ENCODE measurements at places on chromosomes 6 and 20.

GRCh38 chr6:27502508-27503435 is 29.9 kb upstream of the ZNF184 start:
- peak; percentile 30 for DNase-seq

DNA sequence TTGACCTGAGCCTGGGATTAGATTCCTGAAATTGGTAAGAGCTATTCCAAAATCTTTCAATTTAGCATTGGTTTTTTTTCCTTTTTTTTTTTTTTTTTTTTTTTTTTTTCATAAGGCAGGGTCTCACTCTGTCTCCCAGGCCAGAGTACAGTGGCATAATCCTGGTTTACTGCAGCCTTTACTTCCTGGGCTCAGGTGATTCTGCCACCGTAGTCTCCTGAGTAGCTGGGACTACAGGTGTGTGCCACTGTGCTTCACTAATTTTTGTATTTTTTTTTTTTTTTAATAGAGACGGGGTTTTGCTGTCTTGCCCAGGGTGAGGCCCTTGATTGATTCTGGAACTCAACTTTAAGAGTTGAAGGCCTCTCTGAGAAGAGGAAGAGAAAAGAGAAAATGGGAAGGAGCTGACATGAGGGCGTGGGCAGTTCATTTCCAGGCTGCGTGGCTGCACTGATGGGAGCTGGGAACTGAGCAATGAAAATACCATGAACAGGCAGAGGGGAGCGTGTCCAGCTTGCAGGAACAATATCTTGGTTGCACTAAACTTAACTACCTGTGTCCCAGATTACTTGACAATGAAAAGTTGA is 24.6 kb downstream of the KDM1B start:
- DNase-seq, result no peak

DNA sequence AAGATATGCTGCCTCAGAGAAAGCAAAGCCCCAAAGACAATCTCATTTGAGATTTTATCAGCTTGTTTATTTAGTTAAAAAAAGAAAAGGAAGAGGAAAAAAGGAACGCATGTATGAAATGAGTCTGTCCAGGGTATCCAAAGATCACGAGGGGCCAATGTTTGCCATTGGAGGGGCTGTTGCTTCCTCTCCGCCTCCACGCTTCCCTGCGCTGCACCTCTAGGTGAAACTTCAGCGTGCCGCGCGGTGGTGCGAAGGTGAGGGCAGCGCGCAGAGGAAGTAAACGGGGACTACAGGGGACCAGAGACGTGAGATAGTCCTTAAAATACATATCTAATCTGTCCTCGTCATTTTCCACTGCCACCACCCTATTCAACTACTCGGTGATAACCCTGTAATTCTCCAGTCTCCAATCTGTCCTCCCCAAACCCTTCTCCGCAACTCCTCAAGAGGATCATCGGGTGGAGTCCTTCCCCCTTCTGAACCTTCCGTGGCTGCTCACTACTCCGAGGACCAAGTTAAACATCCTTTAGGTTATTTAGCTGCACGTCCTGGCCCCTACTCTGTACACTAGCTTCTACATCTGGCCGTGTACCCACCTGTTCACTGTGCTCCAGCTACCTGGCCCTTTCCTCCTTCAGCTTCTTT is 1.1 kb upstream of the DCBLD1 start:
- no peak for DNase-seq

- DNase-seq, result no peak
Observed at GRCh38 chr20:37200926-37201826, 21.8 kb upstream of the MROH8 start.

- DNase-seq, result no peak
Observed at GRCh38 chr6:119501798-119502483, 152.4 kb upstream of the MAN1A1 start.

- no peak for DNase-seq
Observed at GRCh38 chr6:52262620-52263344, 18.5 kb upstream of the IL17F start.

DNA sequence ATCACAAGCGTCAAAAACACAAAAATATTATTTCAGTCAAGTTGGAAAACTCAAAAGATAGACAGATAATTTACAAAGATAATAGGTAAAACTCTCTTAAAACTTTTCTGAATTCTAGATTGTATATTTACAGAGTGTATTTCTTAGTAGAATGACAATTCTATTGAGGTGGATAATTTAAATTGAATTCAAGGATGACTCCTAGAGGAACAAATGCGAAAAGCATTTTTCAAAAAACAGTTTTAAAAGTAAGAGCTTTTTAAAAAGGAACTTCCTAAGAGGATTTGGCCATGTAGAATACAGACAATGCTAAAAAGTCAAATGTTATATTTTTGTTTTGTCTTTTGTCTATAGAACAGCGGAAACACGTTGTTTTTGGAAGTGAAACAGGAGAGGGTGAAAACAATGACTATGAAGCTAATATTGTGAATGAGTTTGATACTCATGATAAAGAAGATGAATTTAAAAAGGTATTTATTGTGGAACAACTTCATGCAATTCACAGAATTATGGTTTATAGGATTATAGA is 90.1 kb downstream of the DNAH8 start:
- no peak for DNase-seq

DNA sequence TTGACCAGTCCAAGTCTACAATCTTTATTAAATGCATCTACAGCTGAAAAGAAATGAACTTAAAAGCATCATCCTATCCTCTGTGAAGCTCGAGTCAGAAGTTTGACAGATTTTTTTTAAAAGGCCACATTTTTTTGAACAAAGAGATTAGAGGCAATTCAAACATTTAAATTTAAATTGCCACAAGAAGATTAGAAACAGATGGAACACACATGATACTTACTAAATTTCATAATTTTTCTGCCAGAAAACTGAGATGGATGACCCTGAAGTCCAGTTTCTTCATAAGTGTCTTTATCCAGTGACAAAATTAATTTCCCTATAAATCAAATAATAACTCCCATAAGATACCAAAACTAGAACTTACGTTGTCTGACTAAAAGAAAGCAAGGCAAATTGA is 4.3 kb downstream of the RPP40 start:
- DNase-seq, result no peak

DNA sequence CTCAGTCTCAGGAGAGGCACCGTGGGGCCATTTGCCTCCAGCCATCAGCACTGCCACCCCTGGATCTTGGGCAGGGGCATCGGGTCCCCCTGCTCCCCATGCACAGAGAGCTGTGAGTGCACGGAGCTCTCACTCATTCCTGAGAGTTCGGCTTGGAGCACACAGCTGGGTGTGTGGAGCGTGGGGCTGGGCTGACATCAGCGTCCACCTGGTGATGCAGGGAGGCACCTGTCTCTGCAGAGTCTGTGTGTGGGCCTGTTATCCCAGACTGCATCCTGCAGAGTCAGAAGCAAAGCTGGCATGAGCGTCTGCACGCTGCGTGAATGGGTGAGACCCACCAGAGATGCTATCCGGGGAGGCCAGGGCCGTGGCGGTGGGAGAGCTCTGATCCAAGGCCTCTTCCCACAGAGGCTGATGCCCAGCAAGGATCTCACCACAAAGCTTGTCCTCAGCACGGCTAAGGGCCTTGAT is 248.8 kb upstream of the AFDN start:
- no peak for DNase-seq

DNA sequence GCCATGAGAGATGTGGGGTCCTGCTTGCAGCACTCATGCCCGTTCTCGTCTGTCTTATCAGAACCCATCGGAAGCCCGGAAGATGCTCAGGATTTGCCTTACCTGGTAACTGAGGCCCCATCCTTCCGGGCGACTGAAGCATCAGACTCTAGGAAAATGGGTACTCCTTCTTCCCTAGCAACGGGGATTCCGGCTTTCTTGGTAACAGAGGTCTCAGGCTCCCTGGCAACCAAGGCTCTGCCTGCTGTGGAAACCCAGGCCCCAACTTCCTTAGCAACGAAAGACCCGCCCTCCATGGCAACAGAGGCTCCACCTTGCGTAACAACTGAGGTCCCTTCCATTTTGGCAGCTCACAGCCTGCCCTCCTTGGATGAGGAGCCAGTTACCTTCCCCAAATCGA is 8.3 kb downstream of the PI16 start:
- DNase-seq, result peak; percentile 35

DNA sequence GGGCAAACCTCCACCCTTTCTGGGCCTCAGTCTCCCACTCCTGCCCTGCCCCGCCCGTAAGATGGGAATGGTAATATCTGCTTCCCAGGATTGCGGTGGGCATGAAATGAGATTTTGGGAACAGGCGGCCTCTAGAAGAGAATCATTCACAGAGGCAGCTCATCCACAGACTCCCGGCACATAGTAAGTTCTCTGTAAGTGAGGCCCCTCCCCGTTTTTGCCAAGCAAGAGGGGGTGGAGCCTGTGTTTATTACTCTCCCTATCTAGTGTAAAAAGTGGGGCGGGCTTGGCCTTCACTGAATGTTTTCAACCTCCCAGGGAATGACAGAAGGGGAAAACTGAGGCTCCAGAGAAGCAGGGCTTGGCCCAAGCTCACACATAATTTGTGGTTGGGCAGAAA is 20.0 kb downstream of the SUN5 start:
- no peak for DNase-seq

DNA sequence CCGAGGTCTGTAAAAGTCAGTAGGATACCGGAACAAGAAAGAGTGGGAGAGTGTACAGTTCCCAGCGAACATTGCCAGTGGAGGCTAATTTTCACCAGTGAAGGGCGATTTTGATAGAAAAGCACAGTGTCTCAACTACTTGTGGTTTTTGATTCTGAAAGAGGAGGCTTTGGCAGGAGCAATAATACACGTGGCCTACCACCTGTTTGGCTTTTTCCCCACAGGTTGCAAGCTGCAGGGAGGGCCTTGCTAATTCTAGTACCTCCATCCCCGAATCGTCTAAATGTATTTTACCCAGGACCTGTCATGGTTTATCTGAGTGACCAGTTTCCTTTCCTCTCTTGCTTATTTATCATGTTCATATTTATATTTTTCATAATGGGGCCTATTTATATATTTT is 3.3 kb upstream of the EFCAB8 start:
- no peak for DNase-seq
